ENCODE measurements at places on chromosomes 6 and 20.

DNA sequence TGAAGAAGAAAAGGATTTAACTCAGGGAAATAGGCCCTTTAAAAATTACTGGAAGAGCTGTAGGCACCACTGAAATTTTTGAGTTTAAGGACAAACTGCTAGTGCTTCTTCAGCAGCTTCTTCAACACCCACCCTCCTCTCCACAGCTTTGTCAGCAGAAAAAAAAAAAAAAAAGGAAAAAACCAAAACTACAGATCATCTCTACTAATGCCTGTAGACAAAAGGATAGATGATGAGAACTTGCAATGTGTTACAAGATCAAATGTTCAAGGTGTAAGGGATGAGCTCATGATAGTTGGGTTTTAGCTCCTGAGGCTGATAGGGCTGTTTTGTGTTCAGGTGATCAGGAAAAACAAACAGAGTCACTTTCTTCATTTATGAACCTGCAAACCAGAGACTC, 55.2 kb upstream of the PREP start:
- no peak for DNase-seq

DNA sequence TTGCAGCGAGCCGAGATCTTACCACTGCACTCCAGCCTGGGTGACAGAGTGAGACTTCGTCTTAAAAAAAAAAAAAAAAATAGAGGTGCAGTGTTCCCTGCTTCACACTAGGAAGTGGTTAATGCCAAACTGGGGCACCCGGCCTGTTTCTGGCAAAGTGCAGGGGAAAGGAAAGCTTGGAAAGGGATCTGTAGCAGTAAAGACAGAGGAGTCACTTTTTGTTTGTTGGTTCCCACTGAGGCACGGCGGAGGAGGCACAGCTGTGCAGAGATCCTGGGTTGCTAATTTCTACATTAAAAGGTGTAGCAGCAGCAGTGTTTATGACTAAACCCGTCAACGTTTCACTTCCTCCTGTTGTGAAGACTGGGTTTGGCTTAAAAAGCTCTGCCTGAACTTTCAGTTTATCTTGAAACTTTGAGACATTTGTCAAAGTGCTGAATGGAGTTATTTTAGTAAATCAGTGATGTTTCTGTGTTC, 125.6 kb downstream of the CARMIL1 start:
- no peak for DNase-seq

DNA sequence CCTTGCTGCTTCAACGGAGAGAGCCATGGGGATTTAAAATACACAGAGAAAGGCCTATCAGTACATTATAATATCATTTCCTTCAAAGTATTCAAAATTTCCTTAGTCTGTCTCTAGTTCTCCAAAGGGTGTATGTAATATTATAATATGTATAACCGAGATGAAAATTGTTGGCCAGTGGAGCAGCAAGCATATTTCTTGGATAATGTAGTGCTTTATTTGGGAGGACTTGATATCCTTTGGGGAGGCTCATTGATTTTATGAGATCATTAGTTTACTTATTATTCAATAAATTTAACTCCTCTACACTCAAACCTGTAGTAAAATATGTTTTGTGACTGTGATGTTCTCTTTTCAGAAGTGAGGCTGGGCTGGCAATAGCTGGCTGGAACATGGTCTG, 802.9 kb upstream of the FLRT3 start:
- no peak for DNase-seq

DNA sequence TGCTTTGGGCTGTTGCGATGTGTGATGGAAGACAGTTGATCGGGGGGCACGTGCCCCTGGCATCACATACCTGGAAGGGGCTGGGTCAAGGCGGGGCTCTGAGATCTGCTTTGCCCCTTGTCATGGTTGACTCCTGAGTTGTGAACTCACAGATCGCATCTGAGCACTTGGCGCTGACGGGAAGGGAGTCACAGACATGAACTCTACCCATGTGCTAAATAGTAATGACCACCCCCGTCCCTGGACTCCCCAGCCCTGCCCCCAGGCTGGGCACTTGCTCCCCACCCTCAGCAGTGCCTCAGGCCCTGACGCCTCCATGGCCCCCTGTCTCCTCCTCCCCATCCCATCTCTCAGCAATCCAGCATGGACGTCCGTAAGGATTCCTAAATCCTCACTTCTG, 107.0 kb downstream of the SYNDIG1 start:
- DNase-seq, result no peak

DNA sequence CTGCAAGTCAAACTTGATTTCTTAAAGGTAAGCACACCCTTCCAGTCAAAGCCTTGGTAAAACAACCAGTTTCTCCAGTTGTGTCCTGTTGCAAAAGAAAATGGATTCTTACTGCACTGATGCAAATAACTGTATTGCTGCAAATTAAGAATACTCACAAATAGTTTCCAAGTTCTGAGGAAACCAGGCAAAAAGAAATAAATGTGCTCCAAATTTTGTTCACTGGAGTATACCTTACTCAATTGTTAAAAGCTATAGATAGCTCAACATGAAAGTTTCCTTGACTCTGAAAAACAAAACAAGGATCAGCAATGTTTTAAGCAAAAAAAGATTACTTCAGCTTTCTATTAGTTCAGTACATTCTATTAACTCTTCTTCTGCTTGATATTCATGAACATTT, 75.2 kb downstream of the SLC16A10 start:
- DNase-seq, result no peak

GRCh38 chr6:34260576-34261267, 11.9 kb upstream of the SMIM29 start:
- no peak for DNase-seq

DNA sequence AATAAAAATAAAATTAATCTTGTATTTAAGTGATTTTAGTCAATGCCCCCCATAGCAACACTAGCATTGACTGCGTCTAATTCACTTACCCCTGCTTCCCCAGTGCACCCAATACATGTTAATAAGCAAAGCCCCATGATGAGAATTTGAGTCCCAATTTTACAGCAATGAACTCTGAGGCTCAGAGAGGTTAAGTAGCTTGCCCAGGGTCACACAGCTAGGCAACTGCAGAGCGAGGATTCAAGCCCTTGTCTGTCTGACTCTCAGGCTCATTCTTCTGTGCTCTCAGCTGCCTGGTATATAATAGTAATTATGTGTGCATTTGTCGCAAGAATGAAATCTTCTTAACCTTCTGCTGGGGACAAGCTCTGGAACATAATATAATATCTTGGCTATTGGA, 8.5 kb downstream of the PABPC1L start:
- DNase-seq, result no peak

- DNase-seq, result no peak
Observed at GRCh38 chr20:10357974-10358373, 76.0 kb downstream of the MKKS start.

DNA sequence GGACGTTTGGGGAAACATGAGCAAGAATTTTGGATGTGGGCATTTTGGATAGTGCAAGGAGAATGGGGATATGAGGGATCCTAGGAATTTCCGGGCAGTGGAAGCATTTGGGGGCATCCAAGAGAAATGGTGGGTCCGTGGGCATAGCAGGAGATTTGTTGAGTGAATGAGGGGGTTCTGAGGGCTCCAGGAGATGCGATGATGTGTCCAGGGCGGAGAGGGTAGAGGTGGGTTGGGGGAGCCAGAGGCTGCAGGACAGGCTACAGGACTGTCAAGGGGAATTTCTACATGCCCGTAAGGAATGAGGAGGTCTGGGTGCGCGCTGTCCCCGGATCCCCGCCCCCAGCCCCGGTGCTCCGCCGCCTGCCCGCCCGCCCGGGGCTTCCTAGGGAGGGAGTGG, 364 bp downstream of the FRS3 start:
- DNase-seq, result no peak

DNA sequence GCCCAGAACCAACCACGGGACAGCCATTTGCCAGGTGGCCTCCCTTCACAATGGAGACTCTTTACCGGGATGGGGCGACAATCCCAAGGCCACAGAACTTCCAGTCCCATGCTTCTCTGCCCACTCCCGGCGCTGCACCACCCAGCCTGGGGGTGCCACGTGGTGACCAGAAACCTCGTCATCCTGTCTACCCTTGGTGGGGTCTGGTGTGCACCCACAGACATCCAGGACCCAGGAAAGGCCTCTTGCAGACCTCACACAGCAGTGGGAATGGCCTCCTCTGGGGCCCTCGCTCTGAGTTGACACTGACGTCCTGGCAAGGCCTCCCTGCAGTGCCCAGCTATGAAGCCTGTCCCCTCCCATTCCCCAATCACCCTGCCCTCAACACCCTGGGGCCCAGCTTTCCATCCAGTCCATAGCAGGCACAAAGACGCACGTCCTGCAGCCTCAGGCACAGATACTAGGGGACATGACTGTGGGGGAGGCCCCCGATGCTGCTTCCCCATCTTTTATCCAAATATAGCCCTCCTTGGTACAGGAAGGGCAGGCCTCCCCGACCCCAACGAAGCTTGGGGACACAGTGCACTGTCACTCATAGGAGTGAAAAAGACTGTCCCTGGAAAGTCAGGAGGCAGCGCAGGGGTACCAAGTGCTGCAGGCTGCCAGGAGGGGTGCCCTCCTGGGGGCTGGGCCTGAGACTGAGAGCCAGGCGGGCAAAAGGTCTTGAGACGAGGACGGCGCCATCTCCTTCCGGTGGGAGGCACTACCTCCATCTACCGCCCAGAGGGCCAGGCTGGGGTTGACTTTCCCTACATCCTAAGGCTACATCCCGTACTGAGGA, 7.2 kb downstream of the CST7 start:
- DNase-seq, result no peak

DNA sequence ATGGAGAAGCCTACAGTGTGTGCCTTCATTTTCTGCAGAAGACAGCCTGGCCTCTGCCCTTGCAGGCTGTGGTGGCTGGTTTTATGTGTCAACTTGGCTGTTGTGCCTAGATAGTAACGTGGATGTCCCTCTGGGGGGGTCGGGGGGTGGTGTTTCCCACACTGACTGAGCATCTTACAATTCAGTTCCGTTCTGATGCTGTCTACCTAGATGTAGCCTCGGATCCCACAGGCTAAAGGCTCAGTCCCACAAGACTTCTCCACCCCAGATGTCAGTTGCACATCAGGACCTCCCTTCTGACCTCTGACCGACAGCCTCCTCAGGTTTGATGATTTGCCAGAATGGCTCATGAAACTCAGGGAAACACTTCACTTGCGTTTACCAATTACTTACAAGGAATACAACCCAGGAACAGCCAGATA, 4.4 kb downstream of the PYGB start:
- DNase-seq, result no peak

GRCh38 chr6:111874025-111874415, 768 bp upstream of the FYN start:
- no peak for DNase-seq

- DNase-seq, result no peak
Observed at GRCh38 chr20:17161673-17162481, 65.0 kb upstream of the PCSK2 start.

DNA sequence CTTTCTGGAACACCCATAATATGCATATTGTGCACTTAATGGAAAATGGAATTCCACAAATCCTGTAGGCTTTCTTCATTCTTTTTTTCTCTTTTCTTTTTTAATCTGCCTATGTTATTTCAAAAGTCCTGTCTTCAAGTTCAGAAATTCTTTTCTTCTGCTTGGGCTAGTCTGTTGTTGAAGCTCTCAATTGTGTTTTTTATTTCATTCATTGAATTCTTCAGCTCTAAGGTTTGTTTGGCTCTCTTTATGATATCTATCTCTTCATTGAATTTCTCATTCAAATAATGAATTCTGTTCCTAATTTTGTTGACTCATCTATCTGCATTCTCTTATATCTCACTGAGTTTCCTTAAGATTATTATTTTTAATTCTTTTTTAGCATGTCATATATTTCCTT, 10.1 kb downstream of the SPINT4 start:
- DNase-seq, result no peak

DNA sequence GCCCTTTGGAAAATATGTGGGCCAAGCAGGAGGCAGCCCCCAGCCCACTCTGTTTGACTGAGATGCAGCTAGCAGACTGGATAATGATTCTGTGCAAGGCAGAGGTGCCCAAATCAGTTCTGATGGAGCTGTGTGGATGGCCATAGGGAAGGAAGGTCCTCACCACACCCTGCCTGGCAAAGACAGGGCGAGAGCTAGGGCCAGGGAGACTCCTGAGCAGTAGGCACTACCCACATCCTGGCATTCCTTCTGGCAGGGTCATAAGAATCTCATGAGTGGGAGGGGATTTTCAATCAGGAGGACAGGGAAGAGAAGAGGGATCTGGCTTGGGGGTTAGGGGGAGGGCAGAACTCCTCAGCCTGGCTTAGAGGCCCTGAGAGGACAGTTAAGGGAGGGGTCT, 18.6 kb upstream of the TREM2 start:
- DNase-seq, result no peak

DNA sequence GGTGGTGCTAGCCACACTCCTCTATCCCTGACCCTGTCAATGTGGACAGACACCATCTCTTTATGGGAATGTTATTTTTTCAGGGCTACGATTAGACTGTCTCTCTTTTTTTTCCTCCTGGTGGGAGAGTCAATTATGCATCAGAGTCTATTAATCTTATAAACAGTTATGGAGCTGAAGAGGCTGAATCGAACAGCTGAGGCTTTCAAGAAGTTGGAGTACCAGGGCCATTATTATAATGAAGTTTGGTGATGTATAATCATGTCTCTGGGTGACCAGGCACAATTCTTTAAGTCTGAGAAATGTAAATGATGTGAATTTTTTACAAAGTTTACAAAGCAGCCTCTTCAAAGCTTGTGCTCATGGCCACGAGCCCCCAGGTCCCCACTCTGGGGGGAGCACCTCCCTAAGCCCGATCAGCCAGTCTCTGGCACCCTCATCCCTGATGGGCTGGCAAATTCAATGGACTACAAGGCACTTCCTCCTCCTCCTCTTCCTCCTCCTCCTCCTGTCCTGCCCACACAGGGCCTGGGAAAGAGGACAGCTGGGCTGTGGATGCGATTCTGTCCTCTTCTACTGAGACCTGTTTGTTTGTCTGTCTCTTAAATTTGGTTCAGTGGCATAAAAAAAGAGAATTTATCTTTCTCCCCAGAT, 43.9 kb upstream of the QKI start:
- DNase-seq, result no peak

DNA sequence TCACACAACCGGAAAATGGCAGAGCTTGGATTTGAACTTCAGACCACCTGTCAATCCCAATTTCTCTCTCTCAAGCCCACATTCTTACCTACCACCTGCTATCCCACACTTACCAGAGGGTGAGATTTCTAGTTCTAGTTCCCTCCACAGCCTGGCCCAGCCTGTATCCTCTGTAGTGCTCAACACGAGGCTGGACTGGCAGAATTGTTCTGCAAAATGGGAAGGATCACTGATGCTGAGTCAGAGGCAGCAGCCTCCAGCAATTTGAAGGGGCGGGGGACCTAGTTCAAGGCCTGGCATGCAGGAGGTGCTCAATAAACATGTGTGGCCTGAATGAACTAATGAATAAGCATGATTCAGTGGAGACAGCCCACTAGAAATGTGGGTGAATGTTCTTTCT, 53.6 kb upstream of the TTPAL start:
- no peak for DNase-seq

GRCh38 chr6:34182751-34183531, 37.1 kb upstream of the GRM4 start:
- DNase-seq, result no peak

GRCh38 chr6:7786214-7786661, 60.3 kb downstream of the BMP6 start:
- DNase-seq, result no peak

- no peak for DNase-seq
Observed at GRCh38 chr6:136792095-136792409, 225 bp downstream of the MAP3K5 start.

- DNase-seq, result no peak
Observed at GRCh38 chr6:112087916-112088315, 525 bp downstream of the FAM229B start.
